ENCODE measurements at places on chromosomes 4 and X.

GRCh38 chr4:3773552-3774001 lies 7.4 kb downstream of the ADRA2C start:
- no peak for DNase-seq

GRCh38 chr4:69835766-69836165 lies 24.2 kb downstream of the SULT1E1 start:
- no peak for DNase-seq

- no peak for DNase-seq
These were observed 186.6 kb downstream of the CPEB2 start for GRCh38 chr4:15188605-15189539.

- no peak for DNase-seq
These were observed 124.9 kb downstream of the IQCM start for GRCh38 chr4:149690726-149691125.

GRCh38 chrX:53716328-53717088 lies 30.0 kb upstream of the HUWE1 start:
- DNase-seq: no peak

DNA sequence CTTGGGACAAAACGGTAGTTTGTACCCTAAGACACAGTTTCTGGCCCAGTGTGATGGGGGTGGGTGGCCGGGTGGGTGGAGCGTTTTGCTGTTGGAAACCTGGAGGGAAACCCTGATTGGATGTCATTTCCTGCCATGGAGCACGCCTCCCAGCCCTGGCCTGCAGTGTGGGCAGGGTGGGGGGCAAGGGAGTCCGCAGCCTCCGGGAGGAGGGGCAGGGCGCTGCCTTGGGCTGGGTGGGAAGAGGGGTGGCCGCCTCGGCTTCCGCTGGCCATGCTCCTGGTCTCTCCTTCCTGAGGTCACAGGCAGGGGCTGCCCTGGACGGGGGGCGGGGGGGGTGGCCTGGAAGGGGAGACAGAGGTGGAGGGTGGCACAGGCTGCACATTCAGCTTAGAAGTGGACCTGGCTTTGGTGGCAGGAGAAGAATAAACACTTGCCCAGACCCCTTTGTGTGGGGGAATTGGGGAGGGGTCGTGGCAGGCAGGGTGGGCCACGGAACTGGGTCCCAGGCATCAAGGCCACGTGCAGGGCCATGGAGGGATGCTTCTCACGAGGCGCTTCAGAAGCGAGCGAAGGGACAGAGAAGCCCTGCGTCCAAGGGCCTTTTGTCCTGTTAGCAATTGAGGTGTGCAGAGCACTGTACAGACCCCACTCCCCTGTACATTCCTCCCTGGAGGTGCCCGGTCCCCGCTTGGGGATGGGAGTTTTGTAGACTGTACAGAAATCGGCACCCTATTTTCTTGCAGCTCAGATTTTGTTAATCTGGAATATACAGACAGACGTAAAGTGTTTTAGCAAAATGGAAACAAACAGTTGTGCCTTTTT lies 6.2 kb downstream of the NAT8L start:
- no peak for DNase-seq

- DNase-seq: no peak
These were observed 22.6 kb upstream of the PHF8 start for GRCh38 chrX:54066841-54067240.

- no peak for DNase-seq
These were observed 42.8 kb upstream of the KLHL34 start for GRCh38 chrX:21700967-21701366.

DNA sequence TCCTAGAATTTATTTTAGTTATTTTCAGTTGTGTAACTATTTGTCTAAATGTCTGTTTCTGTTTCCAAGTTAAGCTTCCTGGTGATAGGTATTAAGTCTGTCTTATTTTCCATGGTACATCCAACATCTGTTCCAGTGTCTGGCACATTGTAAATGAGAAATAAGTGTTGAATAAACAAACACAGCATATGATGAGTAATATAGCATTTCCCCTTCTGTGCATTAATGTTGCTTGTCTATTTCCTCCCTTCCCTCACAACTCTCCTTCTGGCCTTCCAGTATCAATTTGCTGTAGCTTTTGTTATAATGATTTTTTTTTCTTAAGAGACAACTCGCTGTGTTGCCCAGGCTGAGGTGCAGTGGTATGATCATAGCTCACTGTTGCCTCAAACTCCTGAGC lies 36.1 kb downstream of the COPS4 start:
- no peak for DNase-seq

GRCh38 chrX:2967584-2967983 lies 38.4 kb upstream of the ARSD start:
- DNase-seq: no peak

Data from non-pigmented ciliary epithelial cell (primary cell).